Omental fat pad (tissue), 4 donors: ENCODE measurements at places on chromosomes 3 and 15. TPM values are rescaled to one million over a fixed set of nuclear protein-coding genes. Genes with fewer than 3 reads are reported as not detected.

GRCh38 chr3:150030841-150031240 is 60.1 kb upstream of the PFN2 start:
- no peak for DNase-seq

DNA sequence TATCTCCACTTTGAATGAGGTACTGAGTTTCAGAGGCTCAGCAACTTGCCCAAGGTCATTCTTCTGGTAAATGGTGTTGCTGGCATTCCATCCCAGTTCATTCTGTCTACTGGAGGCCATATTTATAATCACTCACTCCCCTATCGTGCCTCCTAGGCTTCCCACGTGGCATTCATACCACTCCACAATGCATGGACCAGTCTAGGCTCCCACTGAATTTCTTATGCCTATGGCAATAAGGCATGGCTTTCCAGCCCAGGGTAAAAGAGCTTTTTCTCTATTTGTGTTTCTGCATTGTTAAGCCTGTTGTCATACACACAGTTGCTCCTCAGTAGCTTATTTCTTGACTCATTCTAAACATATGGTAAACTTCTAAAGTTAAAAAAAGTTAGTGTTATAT is 19.9 kb downstream of the BBX start:
- DNase-seq = no peak

Gene MESP2
- total RNA-seq = not detected

- DNase-seq = no peak
These were observed 31.3 kb downstream of the TFRC start for GRCh38 chr3:196050597-196050996.

Gene ATP8B4
- total RNA-seq = 12.1 TPM

Gene CCR8
- total RNA-seq = not detected

- DNase-seq = no peak
These were observed 132.3 kb downstream of the LMLN start for GRCh38 chr3:198092276-198092675.

Gene CD200
- 22.5 TPM for total RNA-seq

DNA sequence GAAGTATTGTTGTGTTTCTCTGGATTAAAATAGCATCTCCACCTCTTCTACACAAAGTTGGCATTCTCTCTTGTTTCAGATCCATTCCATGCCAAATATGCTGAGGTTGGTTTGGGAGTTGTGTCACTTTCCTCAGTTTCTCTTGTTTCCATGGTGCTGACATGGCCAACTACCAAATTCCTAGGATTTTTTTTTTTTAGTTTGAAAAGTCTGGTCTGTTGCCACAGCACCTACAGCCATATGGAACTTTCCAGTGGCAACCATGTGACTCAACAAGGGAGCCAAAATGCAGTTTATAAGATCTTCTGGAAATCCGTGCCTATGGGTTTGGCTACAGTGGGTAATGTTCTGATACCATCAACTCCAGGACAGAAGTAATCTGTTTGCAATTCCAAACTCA is 96.0 kb upstream of the CLSTN2 start:
- DNase-seq = no peak

DNA sequence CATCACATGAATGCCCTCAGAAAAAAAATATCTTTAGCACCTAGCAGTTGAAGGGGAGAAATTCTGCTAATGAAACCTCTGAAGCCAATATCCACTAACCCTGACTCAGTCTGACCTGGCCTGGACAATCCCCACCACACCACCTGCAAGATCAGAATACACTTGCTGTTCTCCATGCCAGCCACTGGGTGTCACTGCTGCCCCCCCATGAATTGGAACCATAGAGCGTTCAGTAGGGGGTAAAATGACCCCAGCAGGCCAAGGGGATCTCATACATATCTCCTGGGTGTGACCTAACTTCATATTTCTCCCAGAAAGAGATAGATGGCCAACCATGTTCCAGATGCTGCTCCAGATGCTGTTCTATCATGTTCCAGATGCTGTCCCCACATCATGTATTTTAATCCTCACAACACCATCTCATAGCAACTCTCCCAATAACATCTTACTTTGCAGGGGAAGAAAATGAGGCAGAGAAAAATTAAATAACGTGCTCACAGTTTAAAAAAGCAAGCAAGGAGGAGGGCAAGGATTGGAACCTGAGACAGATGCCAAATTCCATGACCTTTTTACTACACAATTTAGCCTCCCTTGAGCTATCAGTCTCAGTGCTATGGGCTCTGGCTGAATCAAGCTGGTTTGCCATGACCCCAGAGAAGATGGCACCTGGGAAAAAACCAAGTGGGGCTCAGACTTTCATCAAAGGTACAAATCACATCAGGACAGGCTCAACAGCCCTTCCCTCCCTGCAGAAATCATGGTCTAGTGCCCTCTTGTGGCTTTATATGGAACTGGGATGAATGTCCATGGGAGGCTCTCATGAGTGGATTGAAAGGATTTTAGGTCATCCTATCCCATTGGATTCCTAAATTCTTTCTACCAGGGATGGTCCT is 12.4 kb downstream of the NTRK3 start:
- no peak for DNase-seq

- no peak for DNase-seq
These were observed 26.0 kb downstream of the ACAP2 start for GRCh38 chr3:195416795-195417194.

Gene PAQR9
- 0.93 TPM for total RNA-seq

GRCh38 chr3:176759815-176760506 is 437.3 kb downstream of the TBL1XR1 start:
- no peak for DNase-seq

Gene KNG1
- not detected for total RNA-seq

GRCh38 chr3:33401781-33402180 is 38.4 kb downstream of the UBP1 start:
- DNase-seq = no peak

DNA sequence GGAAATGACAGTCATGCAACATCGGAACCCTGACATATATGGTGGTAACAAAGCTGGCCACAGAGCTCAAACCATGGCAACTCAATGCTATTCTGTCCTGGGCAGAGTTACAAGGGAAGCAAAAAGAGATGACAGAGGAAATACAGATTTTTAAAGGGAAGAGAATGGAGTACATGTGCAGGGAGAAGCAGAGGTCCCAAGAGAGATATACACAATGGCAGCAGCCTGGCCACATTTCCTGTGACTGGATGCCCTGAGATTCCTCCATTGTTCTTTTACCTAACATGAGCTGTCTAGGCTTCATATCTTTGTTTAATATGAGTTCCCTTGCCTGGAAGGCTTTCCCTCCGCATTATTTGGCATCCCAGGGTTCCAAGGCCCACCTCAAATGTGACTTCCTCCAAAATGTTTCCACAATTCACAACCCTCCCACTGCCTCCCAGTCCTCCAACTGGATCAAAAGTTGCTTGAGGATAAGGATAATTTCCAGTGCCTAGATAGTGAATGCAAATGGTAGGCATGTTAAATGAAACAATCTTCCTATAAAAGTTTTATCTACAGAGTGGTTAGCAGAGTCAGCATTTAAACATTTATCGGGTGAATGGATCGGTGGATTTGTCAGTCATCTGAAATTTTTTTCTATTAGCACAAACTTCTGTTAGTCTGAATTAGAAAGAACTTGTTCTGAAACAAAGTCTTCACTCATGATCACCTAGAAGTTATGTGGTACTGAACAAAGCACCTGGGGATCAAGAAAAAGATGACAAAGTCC is 86.2 kb downstream of the DHX30 start:
- DNase-seq = no peak

- DNase-seq = no peak
These were observed 86.9 kb upstream of the SLC25A26 start for GRCh38 chr3:66133853-66134445.

Gene UBA5
- 22.6 TPM for total RNA-seq

- no peak for DNase-seq
These were observed 38.5 kb upstream of the DNAJC13 start for GRCh38 chr3:132378846-132379245.

- DNase-seq = no peak
These were observed 113.7 kb upstream of the PRTG start for GRCh38 chr15:55856506-55857164.

Gene DZIP1L
- total RNA-seq = 14.6 TPM

DNA sequence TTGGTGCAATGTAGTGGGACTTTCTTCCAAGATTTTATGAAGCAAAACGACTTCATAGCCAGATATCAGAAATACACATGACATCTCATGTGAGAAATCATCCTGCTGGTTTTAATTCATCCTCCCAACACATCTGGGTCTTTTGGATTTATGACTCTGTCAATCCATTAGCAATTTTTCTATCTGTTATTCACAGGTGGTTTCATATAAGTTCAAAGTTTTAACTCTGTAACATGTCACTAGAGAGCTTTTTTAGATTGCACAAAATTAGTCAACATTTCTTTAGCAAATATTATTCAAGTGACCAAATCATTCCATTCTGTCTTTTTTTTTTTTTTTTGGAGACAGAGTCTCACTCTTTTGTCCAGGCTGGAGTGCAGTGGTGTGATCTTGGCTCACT is 30.4 kb downstream of the SQOR start:
- DNase-seq = no peak

DNA sequence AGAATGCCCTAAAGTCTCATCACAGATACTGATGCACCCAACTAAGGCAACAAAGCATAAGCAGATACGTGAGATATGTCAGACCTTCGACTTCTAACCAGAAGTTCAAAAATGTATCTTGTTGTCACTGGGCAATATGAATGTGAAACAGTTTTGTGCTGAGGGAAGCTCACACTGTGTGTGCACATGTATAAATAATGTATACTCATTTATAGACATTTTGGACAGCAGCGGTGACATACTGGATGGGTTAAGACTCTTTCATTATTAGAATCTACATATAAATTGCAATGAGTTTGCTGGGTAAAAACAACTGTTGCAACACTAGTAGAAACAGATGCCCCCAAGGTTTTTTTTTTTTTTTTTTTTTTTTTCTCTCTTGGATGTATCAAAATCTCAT is 37.9 kb downstream of the TIGIT start:
- DNase-seq = no peak

Gene CFAP91
- 2.3 TPM for total RNA-seq

DNA sequence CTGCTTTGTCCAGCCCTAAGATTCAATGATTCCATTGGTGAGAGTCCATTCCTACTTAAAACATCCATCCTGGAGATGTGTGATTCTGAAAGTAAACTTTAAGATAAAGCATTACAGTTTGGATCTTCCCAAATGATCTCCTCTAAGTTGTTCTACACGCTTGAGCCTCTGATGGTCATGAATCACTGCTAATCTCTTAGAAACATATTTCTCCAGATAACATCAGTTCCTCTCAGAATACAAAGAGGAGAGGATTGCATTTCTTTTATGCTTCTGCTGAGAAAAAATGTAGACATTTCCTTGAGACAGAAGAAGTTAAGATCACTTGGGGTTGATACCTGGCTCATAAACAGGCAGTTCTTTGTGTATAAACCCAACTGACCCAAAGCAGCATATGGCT is 281.2 kb upstream of the DPH6 start:
- no peak for DNase-seq

Gene TRH
- not detected for total RNA-seq

- no peak for DNase-seq
These were observed 141.6 kb downstream of the PLCH1 start for GRCh38 chr3:155603302-155603701.

DNA sequence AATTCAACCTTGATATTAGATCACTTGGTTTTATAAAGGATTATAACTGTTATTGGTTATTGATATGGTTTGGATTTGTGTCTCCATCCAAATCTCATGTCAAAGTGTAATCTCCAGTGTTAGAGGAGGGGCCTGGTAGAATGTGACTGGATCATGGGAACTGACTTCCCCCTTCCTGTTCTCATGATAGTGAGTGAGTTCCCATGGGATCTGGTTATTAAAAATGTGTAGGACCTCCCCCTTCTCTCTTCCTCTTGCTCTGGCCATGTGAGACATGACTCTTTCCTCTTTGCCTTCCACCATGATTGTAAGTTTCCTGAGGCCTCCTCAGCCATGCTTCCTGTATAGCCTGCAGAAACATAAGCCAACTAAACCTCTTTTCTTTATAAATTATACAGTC is 136.0 kb upstream of the UBE2E2 start:
- DNase-seq = no peak

DNA sequence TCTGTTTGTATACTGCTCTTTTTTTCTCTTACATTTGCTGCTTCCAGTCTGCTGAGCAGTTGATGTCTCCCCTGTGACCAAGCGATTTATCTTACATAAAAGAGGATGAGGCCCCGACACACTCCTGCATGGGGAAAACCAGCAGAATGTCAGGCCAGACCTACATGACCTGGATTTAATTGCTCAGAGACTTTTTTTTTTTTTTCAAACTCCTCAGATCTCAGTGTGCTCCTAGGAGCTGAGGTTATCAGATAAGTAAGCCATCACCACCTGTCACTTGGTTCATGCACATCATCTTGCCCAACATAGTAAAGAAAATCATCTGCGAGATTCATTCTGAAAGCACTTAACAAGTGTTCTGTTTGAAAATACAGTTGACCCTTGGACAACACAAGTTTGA is 163.1 kb downstream of the PLCL2 start:
- no peak for DNase-seq

GRCh38 chr3:36796881-36797280 is 32.5 kb upstream of the DCLK3 start:
- no peak for DNase-seq

DNA sequence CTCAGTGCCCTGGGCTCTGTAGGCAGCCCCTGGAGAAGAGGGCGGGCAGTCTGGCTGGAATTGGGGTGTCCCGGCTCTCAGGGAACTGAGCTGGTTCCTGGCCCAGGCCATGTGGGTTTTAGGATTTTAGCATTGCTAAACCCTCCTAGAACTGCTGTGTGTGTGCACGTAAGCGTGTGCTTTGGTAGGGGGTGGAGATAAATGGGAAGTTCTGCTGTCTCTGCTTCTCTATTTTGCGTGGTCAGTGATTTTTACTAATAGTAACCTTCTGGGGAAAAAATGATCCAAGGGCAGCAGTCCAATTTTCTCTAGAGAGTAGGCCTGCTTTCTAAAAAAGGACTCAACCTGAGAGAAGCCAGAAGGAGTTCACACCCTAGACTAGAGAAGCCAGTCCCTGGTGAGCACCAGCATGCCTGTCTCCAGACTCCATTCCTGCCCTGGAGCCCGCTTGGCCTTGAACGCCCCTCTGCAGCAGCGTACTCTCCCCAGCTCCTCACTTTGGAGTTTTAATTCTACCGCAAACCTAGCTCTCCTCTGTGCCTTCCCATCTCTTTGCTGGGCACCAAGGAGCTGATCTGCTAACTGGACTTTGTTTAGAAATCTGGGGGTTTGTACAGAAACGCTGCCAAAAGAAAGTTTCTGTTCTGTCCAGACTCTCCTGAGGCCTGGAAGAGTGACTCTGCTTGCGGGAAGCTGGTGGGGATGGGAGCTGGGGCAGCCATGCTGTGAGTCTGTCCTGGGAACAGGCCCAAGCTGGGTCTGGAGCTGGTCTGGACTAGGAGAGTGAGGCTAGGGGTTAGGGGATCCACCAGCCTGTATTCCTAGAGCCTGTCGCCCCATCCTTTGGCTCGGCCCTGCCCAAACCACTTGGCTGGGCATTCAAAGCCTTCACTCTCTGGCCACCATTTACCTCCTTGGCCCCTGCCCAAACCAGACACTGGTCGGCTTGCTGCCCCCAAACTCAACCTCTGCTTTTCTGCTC is 19.7 kb downstream of the CORO2B start:
- no peak for DNase-seq

DNA sequence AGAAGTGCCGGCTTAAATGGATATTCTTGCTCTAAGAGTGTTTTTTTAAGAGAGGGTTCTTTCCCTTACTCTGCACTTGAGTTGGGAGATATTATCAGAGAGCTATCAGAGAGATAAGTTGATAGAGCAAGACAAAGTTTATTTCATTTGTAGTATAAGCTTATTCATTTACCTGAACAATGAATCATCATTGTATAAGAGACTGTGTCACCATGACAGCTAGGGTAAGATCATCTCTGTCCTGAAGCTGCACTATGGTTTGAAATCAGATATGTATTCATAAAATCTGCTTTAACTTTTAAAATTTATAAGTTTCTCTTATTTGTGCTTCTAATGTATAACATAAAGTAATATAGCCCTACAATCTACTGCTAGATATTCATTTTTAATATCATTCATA is 128.1 kb upstream of the ARL6 start:
- no peak for DNase-seq
